CD4-positive, alpha-beta memory T cell (primary cell): ENCODE measurements at places on chromosomes 13 and 19. TPM values are rescaled to one million over a fixed set of nuclear protein-coding genes. Genes with fewer than 3 reads are reported as not detected.
A peak's percentile ranks its signal among the peaks of the same experiment; 100 is the strongest.

- no peaks in the 10 kb centered on the region for H3K27me3 ChIP-seq
- DNase-seq: no peak
- no peak overlapping the region for H3K4me3 ChIP-seq
- peaks cover 13% of the 10 kb centered on the region for H3K4me1 ChIP-seq
- H3K36me3 ChIP-seq: no peaks in the 10 kb centered on the region
Observed at GRCh38 chr19:2973229-2973628, 4.1 kb upstream of the TLE6 start.

The PLIN4 gene
- 0.22 TPM for total RNA-seq

DNA sequence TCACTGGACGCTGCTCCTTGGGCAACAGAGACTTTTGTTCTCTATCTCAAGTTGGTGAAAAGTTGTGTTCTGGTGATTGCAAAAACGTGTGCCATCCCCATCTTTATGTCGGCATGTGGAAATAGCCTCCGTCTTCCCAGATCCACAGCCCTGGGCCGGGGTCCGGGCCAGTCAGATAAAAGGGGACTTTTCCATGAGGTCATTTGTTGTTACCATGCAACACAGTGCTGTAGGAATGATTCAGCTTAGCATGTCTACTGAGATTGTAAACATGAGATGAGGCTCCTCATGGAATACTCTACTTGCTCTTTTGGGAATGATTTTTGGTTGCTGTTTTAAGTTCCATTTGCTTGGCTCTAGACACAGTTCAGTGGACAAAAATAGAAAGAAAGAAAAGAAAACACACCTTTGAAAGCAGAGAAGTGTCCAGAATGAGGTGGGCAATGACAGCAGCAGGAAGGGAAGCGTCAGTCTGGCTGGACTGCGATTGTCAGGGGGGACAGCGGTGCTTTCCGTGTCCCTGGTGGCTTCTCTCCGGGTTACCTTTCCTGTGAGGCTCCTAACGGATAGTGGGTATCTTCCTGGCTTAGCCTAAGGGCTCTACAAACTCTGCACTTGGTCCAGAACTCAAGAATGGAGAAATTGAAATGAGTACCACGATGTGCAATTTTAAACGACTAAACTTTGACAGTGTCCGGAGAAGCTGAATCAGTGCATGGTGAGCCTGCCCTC, 91.6 kb downstream of the TEX29 start:
- H3K4me1 ChIP-seq: no peaks in the 10 kb centered on the region
- no peaks in the 10 kb centered on the region for H3K27me3 ChIP-seq
- H3K36me3 ChIP-seq: no peaks in the 10 kb centered on the region

The LTBP4 gene
- 157 TPM for total RNA-seq

DNA sequence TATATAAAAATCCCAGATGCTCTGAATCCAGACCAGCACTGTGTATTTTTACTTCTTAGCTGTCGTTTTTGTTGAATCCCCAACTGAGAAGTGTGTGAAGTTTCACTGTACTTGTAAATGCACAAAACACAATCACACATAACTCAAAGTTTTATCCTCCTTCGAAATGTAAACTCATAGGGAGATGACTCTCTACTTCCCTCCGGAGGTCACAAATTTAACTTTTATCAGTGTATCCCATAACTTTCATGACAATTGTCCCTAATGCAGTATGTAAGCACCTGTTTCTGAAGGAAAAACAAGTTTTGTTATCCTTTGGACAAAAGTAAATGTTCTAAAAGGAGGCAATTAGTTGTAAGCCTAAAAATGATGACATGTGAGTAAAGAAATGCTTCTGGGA, 665.0 kb upstream of the SLITRK6 start:
- DNase-seq: no peak
- H3K27ac ChIP-seq: no peak overlapping the region

The IGSF23 gene
- total RNA-seq: not detected

GRCh38 chr19:43667126-43667875, 2.7 kb downstream of the PLAUR start:
- no peaks in the 10 kb centered on the region for H3K27me3 ChIP-seq
- H3K4me1 ChIP-seq: peaks cover 43% of the 10 kb centered on the region
- no peak for DNase-seq
- H3K36me3 ChIP-seq: no peaks in the 10 kb centered on the region

GRCh38 chr13:110224519-110224918, 82.4 kb downstream of the COL4A1 start:
- H3K27me3 ChIP-seq: no peaks in the 10 kb centered on the region
- H3K36me3 ChIP-seq: no peaks in the 10 kb centered on the region
- H3K4me1 ChIP-seq: no peaks in the 10 kb centered on the region

DNA sequence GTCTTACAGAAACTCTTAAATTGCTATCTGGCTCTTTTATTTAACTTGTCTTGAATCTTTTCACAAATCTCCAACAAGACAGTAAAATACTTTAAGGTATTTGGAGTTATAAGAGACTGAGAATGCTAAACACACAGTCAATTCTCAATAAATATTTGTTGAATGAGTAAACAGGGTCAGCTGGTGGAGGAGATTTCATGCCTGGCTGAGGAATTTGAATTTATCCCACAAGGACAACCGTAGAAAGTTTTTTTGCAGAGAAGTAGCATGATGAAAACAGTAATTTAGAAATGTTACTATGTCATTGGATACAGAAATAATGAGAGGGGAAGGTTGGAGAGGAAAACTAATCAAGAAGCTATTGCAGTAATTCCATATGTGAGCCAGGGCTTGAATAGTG, 1223.7 kb downstream of the PCDH17 start:
- H3K27me3 ChIP-seq: no peaks in the 10 kb centered on the region
- H3K4me3 ChIP-seq: no peak overlapping the region
- DNase-seq: no peak
- no peak overlapping the region for H3K27ac ChIP-seq
- H3K36me3 ChIP-seq: no peaks in the 10 kb centered on the region

DNA sequence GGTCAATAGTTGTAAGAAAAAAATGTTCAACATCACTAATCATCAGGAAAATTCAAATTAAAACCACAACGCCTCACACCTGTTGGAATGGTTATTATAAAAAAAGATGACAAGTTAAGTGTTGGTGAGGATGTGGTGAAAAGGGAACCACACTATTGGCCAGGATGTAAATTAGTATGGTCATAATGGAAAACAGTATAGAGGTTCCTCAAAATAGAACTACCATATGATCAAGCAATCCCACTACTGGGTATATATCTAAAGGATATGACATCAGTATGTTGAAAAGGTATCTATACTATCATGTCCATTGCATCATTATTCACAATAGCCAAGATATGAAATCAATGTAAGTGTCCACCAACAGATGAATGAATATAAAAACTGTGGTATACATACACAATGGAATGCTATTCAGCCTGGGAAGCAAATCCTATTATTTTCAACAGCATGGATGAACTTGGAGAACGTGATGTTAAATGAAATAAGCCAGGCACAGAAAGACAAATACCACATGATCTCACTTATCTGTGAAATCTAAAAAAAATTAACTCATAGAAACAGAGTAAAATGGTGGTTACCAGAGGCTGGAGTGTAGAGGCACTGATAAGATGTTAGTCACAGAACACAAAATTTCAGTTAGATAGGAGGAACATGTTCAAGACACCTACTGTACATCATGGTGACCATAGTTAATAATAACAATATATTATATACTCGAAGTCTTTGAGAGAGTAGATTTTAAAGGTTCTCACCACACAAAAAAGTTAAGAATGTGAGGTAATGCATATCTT, 56.6 kb downstream of the TBC1D4 start:
- H3K27ac ChIP-seq: no peak overlapping the region
- no peaks in the 10 kb centered on the region for H3K27me3 ChIP-seq
- no peaks in the 10 kb centered on the region for H3K4me1 ChIP-seq
- no peak for DNase-seq
- H3K36me3 ChIP-seq: no peaks in the 10 kb centered on the region

DNA sequence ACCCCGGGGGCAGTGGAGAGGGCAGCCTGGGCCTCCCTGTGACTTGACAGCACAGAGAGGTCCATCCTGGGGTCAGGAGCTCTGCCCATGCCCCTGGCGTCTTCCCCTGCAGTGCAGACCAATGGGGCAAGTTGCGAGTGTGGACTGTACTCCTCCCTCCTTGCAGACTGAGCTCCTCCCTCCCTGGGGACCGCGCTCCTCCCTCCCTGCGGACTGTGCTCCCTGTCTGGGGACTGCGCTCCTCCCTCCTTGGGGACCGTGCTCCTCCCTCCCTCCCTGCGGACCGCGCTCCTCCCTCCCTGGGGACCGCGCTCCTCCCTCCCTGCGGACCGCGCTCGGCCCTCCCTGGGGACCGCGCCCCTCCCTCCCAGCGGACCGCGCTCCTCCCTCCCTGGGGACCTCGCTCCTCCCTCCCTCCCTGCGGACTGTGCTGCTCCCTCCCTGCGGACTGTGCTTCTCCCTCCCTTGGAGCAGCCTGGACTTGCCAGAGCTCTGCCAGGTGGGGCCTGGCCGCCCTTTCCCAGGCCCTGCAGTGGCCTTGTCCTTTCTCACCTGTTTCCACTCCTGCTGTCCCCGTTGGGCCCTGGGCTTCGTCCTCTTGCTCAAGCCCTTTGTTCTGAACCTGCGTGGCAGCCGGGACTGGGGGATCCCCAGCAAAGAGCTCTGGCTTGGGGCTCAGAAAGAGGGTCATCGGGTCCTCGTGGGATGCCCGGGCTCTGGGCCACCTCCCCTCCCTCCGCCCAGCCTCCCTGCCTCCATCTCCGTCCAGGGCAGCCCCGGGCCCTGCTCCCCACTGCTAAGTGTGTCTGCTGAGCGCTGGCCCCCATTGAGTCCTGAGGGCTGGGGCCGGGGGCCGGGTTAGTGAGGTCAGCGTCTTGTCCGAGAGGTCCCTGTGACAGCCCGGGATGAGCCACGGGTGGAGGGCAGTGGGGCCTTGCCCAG, 6.8 kb downstream of the GAMT start:
- peaks cover 5% of the 10 kb centered on the region for H3K36me3 ChIP-seq
- H3K4me1 ChIP-seq: peaks cover 8% of the 10 kb centered on the region
- DNase-seq: no peak
- no peaks in the 10 kb centered on the region for H3K27me3 ChIP-seq
- H3K27ac ChIP-seq: no peak overlapping the region

- DNase-seq: no peak
- H3K27ac ChIP-seq: peak overlapping the region; percentile 96
- peaks cover 58% of the 10 kb centered on the region for H3K36me3 ChIP-seq
Observed at GRCh38 chr19:41863209-41863931, 3.3 kb downstream of the RPS19 start.

The IFNL1 gene
- not detected for total RNA-seq

The NPAS1 gene
- total RNA-seq: 0.64 TPM

DNA sequence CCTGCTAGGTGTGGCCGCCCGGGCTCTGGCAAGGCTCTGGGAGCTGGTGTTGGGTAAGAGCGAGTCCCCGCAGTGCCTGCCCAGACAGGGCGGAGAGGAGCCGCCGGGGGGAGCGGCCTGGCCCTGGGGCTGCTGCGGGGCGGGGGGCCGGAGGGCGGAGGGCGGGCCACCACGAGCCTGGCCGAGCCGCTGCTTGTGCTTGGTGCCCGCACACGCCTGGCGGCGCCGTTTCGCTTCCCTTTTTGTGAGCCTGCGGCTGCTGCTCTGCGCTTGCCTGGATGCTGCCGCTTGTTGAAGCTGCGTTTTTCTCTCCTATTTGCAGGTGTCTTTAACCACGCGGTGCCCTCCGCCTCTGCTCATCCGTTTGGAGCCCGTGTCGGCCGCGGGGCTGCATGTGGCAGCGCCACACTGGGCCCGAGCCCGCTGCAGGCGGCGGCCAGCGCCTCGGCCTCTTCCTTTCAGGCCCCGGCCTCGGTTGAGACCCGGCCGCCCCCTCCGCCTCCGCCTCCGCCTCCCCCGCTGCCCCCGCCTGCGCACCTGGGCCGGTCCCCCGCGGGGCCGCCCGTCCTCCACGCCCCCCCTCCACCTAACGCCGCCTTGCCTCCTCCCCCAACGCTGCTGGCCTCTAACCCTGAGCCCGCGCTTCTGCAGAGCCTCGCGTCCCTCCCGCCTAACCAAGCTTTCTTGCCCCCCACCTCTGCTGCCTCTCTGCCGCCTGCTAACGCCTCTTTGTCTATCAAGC, 8.5 kb downstream of the PLEKHJ1 start:
- H3K4me1 ChIP-seq: no peaks in the 10 kb centered on the region
- H3K27me3 ChIP-seq: no peaks in the 10 kb centered on the region
- H3K36me3 ChIP-seq: peaks cover 19% of the 10 kb centered on the region
- DNase-seq: no peak
- no peak overlapping the region for H3K27ac ChIP-seq

DNA sequence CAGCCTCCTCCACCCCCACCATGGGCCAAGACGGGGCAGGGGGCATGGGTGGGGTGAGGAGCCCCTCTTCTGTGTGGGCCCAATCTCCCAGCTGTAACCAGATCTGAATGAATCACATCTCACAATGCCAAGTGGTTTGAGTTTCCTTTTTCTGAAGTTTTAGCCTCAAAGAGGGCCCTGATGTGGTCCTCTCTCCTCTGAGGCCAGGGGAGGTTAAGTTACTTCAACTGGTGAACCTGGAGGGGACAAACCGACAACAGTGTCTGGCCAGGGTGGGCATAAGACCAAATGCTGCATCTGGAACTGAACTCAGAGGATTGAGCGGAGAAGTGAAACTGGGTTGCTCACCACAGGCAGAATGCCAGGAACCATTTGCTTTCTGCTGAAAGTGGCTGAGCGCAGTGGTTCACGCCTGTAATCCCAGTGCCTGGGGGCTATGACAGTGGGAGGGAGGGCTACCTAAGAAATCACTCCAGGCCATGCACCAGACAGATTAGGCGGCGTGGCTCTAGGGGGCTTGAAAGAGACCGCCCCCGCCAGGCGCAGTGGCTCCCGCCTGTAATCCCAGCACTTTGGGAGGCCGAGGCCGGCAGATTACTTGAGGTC, 15.4 kb upstream of the IRGC start:
- no peaks in the 10 kb centered on the region for H3K27me3 ChIP-seq
- DNase-seq: no peak
- H3K27ac ChIP-seq: peak overlapping the region; percentile 74
- no peaks in the 10 kb centered on the region for H3K36me3 ChIP-seq
- peaks cover 14% of the 10 kb centered on the region for H3K4me1 ChIP-seq

GRCh38 chr13:73109288-73109899, 50.6 kb downstream of the KLF5 start:
- no peaks in the 10 kb centered on the region for H3K4me1 ChIP-seq
- DNase-seq: no peak
- no peak overlapping the region for H3K27ac ChIP-seq
- H3K27me3 ChIP-seq: no peaks in the 10 kb centered on the region
- H3K36me3 ChIP-seq: no peaks in the 10 kb centered on the region
- H3K4me3 ChIP-seq: no peak overlapping the region

DNA sequence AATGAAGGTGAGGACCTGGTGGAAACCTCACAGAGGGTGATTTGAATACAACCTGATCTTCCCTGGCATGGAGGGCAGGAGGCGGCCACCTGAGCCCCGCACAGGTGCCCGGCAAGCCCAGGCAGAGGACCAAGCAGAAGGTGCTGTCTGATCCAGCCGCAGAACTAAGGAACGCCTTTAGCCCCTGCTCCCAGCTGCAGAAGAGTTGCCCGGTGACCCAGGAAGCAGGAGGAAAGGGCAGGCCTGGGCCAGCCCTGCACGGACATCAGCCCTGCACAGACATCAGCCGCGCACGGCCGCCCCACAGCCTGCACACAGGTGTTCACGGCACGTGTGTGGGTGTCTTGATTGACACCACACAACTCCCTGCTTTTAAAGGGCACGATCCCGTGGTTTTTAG, 43.1 kb downstream of the RASA3 start:
- peaks cover 4% of the 10 kb centered on the region for H3K36me3 ChIP-seq
- no peak overlapping the region for H3K27ac ChIP-seq
- no peaks in the 10 kb centered on the region for H3K27me3 ChIP-seq
- no peak overlapping the region for H3K4me3 ChIP-seq
- DNase-seq: no peak

The CGB1 gene
- total RNA-seq: not detected

GRCh38 chr19:42553292-42554045, 25.2 kb upstream of the CEACAM1 start:
- H3K27me3 ChIP-seq: no peaks in the 10 kb centered on the region
- H3K27ac ChIP-seq: no peak overlapping the region
- H3K4me3 ChIP-seq: no peak overlapping the region
